ENCODE measurements at places on chromosomes 4 and X.
A peak's percentile ranks its signal among the peaks of the same experiment; 100 is the strongest.

DNA sequence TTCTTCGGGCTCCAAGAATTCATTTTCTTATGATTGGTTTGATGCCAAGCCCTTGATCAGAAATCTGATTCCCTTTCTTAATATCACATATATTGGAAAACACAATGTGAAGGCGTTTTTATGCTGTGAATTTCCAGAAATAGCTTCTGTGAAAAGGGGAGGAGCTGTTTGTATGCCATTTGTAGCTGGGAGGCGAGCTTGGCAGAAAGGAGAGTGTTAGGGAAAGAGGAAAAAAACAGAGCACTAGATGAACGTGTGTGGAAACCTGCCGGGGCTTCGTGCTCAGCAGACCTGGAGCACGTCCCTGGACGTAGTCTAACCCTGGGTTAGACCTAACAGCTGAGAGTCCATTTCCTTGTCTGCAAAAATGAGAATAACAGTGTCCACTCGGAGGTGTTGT, 3.4 kb downstream of the CLCN4 start:
- DNase-seq, result no peak

DNA sequence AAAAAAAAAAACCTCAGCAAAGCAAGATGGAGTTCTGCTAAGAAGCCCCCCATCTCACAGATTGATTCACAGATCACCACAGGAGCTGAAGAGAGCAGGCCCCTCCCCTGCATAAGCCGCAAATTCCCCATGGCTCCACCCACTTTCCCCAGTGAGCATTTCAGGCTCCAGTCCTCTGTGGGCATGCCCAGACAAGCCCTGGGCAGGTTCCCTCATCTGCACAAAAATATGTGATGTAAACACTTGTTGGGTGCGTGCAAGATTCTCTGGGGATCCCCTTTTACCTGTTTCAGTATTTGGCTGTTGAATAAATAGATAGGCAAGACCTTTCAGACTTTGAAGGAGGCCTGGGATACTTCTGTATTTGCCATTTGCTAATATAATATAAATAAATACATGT, 514.3 kb downstream of the PCDH7 start:
- DNase-seq, result no peak

GRCh38 chr4:61517144-61517543, 317.0 kb downstream of the ADGRL3 start:
- DNase-seq, result no peak

- no peak for DNase-seq
Observed at GRCh38 chr4:5933116-5933515, 40.2 kb upstream of the CRMP1 start.

DNA sequence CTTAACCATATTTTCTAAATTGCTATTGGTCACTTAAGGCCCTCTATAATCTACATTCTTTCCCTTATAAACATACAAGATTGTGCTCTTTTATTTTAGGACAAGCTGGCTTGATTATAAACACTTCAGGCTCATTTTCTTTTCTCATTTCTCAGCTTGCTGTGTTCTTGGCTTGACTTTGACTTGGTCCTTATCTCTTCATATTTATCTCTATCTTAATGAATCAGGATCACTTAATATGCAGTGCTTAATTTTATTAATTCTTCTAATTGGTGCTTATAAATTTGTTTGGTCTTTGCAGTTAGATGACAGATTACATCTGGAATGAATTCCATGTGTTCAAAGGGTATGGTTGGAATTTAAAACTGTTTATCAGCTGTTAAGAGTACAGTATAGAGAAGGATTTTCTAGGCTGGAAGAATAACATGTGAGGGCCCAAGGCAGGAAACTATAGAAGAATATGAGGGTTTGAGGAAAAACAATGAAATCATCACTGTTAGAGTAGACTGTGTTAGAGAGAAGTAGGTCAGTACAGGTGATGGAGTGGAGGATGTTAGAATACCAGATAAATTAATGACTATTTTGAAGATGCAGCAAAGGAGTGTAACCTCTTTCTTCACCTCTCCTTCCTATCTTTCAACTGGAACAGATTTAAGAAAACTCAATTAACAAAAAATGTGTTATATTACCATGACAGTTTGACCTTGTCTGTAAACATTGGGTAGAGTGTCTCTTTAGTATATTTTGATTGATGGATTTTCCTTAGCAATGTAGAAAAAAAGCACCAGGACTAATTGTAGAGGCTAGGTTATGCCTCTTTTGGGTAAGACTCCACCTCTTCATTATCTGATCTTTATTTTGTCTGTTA, 169.6 kb downstream of the RAPGEF2 start:
- DNase-seq, result no peak

DNA sequence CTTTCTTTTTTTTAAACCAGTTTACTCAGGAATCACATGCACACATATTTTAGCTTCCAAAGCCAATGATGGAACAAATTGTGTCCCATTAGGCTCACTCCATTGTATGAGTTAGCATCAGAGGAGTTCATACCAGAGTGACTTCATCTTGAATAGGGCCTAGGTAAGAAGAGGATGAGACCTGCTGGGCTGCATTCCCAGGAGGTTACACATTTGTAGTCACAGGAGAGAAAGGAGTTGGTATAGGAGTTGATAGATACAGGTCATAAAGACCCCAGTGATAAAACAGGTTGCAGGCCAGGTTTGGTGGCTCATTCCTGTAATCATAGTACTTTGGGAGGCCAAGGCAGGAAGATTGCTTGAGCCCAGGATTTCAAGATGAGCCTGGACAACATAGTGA, 9.3 kb downstream of the PDGFRA start:
- DNase-seq, result no peak

GRCh38 chrX:121546317-121546716, 498.9 kb downstream of the GLUD2 start:
- DNase-seq, result no peak

GRCh38 chr4:120105472-120105871, 38.8 kb upstream of the MAD2L1 start:
- no peak for DNase-seq

DNA sequence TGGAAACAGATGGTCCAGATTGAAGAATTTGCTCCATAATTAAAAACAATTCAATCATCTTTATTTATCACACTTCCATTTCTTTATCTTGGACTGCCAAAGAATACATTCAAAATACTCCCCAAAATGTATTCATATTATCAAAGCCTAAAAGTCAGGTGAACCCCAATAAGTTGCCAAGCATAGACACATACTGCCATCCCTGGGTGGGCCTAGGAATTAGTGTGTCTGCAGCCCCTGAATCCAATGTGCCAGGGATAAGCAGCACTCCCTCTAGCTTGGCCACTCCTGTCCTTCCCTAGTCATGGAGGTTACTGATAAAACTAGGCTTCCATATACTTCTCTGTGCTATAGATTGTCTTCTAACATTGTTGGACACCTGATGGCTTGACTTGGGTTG, 199.9 kb downstream of the TENM3 start:
- no peak for DNase-seq

DNA sequence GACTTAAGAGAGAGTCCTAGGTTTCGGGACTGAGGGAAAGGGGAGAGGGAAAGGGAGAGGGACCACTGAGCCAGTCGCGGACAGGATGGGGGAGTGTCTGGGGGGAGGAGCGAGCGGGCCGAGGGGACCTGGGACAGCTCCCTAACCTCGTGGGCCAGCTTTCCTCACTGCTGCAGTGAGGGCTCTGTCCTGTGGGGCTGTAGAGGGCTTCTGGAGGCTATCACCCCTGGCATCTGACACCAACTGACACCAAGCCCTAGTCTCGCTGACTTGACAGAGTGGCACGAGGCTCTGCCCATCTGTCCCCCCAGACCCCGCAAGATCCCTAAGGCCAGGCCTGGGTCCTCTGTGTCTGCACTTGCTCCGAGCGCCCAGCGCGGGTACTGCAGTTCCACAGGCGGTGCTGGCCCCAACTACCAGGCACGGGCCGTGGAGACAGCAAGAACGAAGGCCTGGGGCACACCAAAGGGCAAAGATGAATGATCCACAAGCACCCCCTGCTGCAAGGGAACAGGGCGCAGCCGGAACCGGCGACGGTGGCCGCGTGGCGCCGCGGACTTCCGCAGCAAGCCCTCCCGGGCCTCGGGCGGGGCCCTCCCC, 465 bp downstream of the HAUS7 start:
- no peak for DNase-seq

GRCh38 chr4:25965629-25966028, 51.6 kb downstream of the SMIM20 start:
- DNase-seq, result no peak

DNA sequence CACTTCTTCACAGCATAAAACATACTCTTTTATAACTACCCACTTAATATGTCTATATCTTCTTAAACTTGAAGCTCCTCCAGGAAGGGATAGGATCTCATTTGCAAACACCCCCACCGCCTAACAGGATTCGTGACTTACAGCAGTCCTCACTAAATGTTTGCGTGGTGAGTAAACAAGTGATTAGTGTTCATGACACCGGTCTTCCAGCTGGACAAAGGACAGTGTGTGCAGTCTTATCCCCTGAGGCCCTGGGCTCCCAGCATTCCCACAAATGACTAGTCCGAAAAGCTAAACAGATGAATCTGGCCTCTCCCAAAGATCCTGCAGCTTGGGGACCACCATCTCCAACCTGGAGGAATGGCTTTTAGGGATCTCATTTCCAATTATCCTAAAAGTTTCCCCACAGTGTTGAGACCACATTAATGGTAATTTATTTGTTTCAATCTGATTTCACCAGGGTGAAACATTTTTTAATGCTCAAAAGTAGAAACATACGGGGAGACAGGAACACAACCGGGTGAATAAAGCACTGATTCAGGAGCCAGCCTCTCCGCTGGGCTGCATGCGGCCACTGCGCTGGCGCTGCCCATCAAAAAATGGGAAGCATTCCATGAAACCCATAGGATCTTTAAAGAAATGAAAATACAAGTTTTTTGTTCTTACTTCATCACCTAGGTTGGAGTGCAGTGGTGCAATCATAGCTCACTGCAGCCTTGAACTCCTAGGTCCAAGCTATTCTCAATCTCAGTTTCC, 69.2 kb downstream of the HADH start:
- DNase-seq, result no peak

DNA sequence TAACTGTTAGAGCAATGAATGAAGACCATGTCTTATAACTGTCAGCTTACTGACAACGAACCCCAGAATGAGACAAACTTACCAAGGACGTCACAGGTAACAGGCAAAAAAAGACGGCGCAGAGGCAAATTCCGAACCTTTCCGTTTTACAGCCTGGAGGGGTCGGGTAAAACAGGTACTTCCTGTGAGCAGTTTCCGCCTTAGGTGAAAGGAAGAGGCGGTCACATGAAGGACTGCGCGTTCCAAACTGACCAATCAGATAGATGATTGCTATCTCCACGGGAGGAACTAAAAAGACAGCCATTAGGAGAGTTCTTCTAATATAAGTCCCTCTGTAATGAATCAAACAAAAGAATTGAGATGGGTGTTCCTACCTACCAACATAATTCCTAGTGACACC, at the start of gene COX7B2:
Gene COX7B2 (minus strand): TSS at position 168 of the 400 bp plus-strand sequence. CDS start 174,053 bp downstream, outside the sequence.
- DNase-seq, result no peak

- peak; percentile 41 for DNase-seq
Observed at GRCh38 chr4:4859325-4859798, at the start of gene MSX1. TSS of gene MSX1 (plus strand) at chr4:4859665. CDS start at chr4:4859900, 235 bp downstream.

GRCh38 chr4:153014460-153014859, 78.3 kb downstream of the FHDC1 start:
- DNase-seq, result no peak
